NCI-H1694 (cell line): ENCODE measurements at places on chromosomes 1 and 21.

GRCh38 chr1:226625832-226626576, 77.4 kb downstream of the STUM start:
- no peak for DNase-seq

- DNase-seq = no peak
Measured at GRCh38 chr1:34885405-34886247, 26.1 kb upstream of the SMIM12 start.

GRCh38 chr1:64268653-64269557, 65.5 kb downstream of the UBE2U start:
- peak; percentile 54 for DNase-seq

DNA sequence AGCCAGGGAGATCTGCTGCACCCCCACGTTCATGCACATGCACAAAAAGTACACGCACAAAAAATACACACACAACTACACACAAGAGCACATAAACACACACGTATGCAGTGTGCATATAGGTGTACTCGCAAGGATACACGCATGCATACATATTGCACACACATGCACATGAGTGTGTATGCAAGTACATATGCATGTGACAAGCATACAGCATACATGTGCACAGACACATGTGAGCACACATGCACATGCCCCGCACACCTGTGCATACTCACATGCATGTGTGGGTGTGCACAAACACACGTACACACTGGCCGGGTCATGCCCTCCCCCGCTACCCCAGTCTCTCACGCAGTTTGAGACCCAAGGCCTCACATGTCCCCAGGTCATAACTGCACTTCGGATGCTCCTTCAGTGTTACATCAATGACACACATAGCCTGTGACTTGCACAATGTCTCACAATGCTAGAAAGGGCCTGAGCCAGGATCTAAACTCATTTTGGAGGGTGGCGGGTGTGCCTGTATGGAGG, 52.6 kb downstream of the FOXO6 start:
- no peak for DNase-seq

DNA sequence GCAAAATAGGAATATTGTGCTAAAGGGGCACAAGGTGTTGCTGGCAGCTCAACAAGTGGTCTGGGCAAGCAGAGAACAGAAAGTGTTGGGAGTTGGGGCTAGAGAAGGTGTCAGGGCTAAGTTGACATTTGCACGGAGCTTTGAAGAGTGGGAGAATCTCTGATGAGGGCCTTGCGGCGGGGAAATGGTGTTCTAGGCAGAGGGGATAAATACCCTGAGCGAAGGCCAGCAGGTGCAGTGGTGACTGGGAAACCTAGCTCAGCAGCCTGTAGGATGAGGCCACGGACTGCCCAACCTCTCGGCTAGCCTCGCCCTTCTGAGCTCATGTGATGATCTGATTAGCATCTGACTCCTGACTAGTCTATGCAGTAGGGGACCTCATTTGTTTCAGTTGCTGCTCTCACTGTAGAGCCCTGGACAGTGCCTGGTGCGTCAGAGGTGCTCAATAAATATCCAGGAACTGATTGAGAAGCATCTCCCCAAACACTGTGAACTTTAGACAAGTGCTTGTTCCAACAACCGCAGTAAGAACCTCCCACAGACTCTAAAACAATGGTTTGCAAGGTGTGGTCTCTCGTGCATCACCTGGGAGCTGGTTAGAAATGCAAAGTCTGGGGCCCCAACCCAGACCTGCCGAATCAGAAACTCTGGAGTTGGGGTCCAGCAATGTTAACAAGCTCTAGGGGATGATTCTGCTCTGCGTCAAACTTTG, 1.0 kb upstream of the FOXO6 start:
- no peak for DNase-seq

GRCh38 chr1:22878626-22879025, 94.0 kb downstream of the LACTBL1 start:
- no peak for DNase-seq

GRCh38 chr1:234258071-234258470, 115.2 kb upstream of the COA6 start:
- DNase-seq = no peak

GRCh38 chr1:211951856-211952255, 83.5 kb downstream of the INTS7 start:
- DNase-seq = no peak

- no peak for DNase-seq
Measured at GRCh38 chr1:65525266-65526048, 105.0 kb downstream of the LEPR start.

- DNase-seq = no peak
Measured at GRCh38 chr1:230506451-230506850, 80.3 kb upstream of the PGBD5 start.

GRCh38 chr1:18088077-18088594, 19.5 kb upstream of the IGSF21 start:
- no peak for DNase-seq

- no peak for DNase-seq
Measured at GRCh38 chr1:172480431-172480830, 36.6 kb upstream of the PIGC start.

GRCh38 chr1:37599940-37600339, 4.2 kb upstream of the GNL2 start:
- no peak for DNase-seq

DNA sequence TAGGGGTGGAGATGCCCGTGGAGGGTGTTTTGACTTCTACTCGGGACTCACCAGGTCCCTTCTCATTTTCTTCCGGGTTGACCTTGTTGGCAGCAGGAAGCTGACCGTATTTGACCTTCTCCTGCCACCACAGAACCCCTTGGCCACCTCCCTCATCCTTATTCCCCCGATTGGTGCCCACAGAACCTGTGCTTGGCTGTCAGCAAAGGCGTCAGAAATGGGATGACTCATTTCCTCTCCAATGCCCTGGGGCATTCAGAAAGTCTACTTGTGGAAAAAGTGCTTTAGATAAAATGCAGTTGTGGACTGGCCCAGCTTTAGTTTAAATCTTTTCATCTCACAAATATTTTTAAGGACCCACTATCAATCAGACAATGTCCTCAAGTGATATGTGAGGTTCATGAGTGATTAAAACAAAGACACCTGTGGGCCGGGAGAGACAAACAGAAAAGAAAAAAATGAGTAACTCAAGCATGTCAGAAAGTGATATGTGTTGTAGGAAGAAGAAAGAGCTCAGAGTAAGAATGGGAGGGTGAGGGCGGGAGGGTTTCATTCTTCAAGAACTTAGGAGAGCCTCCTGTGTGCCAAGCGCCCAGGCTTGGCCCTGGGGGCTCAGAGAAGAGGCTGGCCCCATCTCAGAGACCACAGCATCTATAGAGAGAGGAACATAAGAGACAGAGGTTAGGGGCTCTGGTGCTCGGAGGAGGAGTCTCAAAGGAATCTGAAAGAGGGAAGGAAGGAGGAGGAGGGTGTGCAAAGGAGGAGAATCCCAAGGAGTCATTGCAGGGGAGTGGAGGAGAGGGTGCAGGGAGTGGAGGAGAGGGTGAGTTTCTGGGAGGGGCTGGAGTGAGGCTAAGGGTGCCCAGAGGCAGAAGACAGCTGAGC, 221.6 kb upstream of the VAMP3 start:
- DNase-seq = no peak

GRCh38 chr1:70745199-70745598, 302.4 kb downstream of the PTGER3 start:
- peak; percentile 4 for DNase-seq
